ENCODE measurements at places on chromosomes 5 and 9.
A peak's percentile ranks its signal among the peaks of the same experiment; 100 is the strongest.

DNA sequence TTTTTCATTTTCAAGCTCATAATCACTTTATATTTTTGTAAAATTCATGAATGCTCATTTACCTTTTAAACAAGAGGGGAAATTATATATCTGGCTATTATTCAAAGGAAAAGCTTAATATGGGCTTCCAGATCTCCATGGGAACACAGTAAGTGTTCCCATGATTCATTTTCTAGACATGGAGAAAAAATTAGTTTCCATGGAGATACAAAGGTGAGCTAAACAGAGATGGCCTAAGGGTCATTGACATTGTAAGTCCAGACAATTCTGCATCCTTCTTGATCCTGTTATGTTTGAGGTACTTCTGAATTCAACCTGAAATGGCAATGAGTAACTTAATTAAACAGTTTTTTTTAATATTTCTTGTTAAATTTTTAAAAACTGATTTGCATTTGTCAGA is 341.4 kb upstream of the PRR16 start:
- DNase-seq = no peak

DNA sequence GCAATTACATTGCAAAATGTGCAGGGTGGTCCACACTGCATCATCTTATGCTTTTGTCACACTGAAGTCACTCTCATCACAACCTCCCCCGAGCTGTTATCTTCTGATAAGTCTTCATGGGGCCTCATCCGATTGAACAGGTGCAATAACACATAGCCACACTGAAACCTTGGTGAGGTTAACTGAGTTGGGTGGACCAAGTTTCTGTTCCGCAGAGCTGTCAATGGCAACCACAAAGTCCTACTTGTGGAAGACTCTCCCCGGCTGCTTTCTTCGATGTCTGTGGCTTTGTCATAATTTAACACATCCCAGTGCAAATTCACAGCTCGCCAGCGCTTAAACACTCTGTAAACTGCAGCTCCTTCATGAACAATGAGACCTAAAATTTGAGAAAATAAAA is 112.2 kb downstream of the MARCHF11 start:
- DNase-seq = no peak

GRCh38 chr5:139149477-139150199 is 48.5 kb downstream of the SIL1 start:
- DNase-seq = no peak

DNA sequence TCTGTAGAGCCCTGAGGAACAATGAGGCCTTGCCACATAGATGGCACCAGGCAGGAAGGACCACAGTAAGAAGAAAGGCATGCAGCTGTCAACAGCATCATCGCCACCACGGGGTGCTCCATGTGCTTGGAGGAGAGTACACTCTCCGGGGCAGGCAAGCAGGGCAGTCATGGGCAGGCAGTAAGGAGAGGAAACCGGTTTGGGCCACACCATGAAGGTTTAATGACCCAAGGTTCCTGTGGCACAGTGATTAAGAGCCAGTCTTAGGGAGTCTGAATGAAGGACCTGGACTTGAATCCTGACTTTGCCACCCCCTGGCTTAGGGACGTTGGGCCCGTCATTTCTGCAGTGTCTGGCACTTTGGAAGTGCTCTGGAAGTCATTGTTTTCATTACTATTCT is 80.6 kb upstream of the ZBTB43 start:
- DNase-seq = no peak

DNA sequence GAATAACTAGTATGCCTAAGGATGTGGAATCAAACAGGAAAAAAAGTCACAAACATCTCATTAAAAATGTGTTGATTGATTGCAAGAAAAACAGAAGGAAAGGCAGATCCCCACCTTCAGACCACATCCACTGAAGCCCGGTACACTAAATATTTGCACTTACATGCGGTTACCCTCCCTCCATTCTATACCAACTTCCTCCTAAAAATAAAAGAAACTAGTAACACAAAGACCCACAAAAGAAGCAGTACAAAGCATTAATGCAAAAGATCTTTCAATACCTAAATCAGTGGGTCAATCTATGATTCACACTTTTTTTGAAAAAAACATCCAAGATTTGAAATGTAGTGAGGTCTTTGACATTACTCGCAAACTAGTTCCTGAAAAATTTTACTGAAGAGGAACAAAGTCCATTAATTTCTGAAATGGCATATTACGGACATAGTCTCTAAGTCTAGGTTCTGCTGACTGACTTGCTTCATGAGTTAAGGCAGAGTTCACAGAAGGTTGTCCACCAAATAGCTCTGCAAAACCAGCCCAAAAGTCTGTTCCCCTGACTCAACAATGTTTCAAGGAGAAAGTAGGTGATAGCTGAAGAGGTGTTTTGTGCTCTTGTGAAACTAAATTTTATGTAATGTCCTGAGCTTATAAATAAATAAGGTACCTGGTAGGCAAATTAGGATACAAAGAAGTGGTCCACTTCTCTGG is 100.7 kb downstream of the PAM start:
- DNase-seq = no peak

DNA sequence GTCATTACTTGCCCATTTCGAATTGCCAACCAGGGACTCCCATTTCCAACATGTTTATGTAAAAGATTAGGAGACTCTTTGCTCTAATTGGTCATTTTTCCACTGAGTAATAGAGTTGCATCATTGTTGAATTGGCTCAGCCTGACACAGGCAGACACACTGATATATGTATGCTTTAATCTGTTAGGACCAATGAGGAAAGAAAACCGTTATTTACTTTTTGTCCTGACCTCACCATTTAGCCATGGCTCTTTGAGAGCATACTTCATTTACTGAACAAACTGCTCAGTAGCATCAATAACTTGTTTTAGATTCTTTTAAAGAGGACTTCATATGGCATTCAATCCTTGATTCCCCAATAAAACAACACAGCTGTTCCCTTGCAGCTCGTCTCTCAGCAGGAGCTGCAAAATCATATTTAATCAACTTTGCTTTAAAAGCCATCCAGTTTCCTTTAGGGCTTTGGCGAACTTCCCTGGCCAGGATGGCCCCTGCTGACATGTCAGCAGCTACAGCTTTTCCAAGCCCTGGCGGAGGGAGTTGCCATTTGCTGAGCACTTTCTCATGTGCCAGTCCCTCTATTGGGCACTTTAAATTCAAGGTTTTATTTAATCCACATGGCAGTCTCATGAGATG is 251.5 kb upstream of the TNC start:
- DNase-seq = peak; percentile 91

DNA sequence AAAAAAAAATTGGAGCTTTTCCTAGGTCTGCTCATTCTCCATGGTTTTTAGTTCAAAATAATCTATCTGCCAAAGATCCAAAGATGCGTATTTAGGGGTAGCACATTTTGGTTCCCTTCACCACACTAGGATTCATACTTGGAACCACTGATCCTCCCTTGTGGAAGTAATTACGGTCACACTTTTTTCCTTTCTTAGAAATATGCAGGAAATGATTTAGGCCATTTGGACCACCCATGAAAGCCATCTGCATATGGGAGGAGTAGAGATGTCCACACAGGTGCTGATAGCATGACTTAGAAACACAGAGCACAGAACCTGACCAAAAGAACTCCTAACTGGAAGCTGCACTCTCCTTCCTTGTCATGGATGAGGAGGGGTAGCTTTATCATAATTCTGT is 105.9 kb upstream of the RAI14 start:
- DNase-seq = no peak

DNA sequence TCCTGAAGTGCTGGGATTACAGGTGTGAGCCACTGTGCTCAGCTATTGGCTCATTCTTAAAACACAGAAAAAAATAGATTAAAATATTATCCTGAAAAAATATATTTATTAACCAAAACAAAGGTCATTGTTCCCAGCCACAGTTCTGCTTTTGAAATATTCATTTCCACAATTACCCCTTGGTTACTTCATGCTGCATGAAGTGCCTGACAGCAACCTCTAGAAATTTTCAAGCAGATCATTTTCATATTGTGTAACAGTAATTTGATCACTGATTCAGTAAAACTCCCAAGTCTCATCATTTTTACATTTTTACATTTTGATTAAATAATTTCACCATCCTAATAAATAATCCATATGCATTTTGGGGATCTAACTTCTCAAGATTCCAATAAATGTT is 18.8 kb upstream of the GNAQ start:
- no peak for DNase-seq

GRCh38 chr5:16450163-16450562 is 15.4 kb downstream of the ZNF622 start:
- DNase-seq = no peak

GRCh38 chr5:142598338-142598700 is 87.6 kb downstream of the FGF1 start:
- DNase-seq = no peak

DNA sequence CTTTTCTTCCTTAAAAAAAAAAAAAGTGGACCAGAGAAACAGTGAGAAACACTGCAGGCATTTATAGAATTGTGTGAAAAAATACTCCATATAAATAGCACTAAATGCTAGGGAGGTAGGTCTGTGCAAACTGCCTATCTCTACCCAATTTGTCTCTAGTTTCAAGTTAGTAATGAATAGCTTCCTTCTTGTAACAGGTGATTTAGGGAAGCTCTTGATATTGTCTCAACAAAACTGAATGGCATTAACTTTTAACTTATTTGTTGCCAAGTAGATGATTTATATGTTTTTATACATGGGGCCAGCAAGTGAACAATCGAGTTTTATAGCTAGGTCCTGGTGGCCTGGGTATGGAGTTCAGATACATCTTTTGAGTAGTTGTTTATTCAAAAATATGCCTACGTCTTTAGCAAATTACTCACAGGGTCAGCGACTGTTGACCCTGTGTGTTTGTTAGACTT is 283.6 kb downstream of the NR3C1 start:
- peak; percentile 15 for DNase-seq
